ENCODE measurements at places on chromosomes 11 and 22. TPM values are rescaled to one million over a fixed set of nuclear protein-coding genes. Genes with fewer than 3 reads are reported as not detected.

CABP7 gene
- total RNA-seq = not detected

ANGPTL5 gene
- 1.9 TPM for total RNA-seq

PAMR1 gene
- 14.5 TPM for total RNA-seq

ILK gene
- 191 TPM for total RNA-seq

STK33 gene
- 25.9 TPM for total RNA-seq

TRIM51 gene
- not detected for total RNA-seq
